ENCODE measurements at places on chromosomes 16 and 17. TPM values are rescaled to one million over a fixed set of nuclear protein-coding genes. Genes with fewer than 3 reads are reported as not detected.

The GFAP gene
- not detected for total RNA-seq

The EARS2 gene
- total RNA-seq, result 23.3 TPM

The TNFRSF17 gene
- not detected for total RNA-seq

The ZG16B gene
- total RNA-seq, result 0.54 TPM

The NLRC3 gene
- not detected for total RNA-seq

The CES1 gene
- not detected for total RNA-seq

The GCGR gene
- total RNA-seq, result not detected

The SMPD3 gene
- total RNA-seq, result not detected

The C16orf96 gene
- not detected for total RNA-seq

The CCL11 gene
- total RNA-seq, result not detected

The NKD1 gene
- not detected for total RNA-seq

The SGF29 gene
- 7.7 TPM for total RNA-seq

The TPSD1 gene
- not detected for total RNA-seq

The ARHGAP27 gene
- under 0.01 TPM for total RNA-seq

The LSM12 gene
- total RNA-seq, result 50.3 TPM

The CLEC18A gene
- total RNA-seq, result under 0.01 TPM

The PRR35 gene
- not detected for total RNA-seq

The JPH3 gene
- total RNA-seq, result not detected

- no peak for DNase-seq
These were observed 20.9 kb downstream of the ZSWIM7 start for GRCh38 chr17:15978606-15979005.

DNA sequence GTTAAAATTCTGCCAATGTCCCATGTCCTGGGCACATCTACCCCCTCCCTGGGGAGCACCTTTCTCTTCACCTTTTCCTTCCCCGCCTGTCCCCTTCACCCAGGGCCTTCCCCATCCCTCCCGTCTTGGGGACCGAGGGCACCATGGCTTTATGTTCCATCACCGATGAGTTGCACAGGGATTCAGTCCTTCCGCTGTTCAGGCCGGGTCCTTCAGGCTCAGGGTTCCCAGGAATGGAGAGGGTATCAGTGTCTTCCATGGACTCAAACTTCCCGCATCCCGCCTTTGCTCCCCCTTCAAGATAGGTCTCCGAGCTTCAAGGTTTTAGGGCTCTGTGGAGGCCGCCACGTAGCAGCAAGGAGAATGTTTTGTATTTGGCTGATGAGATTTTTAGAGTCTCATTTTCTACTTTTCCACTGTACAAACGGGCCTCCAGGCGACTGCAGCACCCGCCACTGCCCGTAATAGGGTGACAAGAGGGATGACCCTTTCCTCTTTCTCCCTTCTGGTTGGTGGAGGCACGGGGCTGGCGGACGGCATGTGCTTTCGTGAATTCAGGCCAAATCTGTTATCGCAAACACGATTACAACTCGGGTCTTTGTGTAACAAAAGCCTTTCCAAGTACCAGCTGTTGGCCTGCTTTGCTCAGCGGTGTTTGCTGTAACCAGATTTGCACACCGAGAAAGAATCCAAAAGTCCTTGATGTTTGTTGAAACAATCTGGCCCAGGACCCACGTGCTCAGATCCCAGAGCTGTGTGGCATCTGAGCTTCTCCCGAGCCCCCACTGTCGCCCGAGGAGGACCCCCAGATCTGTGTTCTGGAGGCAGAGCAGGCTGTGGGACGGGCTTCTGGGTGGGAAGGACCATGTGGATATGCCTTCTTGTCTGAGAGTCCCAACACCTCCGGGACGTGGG lies 236.3 kb downstream of the SEC14L1 start:
- DNase-seq, result peak; percentile 92

DNA sequence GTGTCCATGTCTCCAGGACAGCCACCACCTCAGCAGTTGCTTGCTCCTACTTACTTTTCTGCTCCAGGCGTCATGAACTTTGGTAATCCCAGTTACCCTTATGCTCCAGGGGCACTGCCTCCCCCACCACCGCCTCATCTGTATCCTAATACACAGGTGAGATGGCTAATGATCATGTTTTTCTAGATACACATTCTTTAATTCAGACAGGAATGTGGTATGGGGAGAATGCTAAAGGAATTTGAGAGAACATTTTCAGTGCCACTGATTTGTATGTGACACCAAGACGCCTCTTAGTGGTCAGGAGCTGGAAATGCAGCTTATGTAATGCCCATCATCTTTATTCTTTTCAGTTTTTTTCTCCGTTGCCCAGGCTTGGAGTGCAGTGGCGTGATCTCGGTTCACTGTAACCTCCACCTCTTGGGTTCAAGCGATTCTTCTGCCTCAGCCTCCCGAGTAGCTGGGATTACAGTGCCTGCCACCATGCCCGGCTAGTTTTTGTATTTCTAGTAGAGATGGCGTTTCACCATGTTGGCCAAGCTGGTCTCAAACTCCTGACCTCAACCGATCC lies 8.9 kb upstream of the RAPGEFL1 start:
- peak; percentile 69 for DNase-seq

- DNase-seq, result no peak
These were observed 1.0 kb downstream of the CX3CL1 start for GRCh38 chr16:57373117-57373947.

DNA sequence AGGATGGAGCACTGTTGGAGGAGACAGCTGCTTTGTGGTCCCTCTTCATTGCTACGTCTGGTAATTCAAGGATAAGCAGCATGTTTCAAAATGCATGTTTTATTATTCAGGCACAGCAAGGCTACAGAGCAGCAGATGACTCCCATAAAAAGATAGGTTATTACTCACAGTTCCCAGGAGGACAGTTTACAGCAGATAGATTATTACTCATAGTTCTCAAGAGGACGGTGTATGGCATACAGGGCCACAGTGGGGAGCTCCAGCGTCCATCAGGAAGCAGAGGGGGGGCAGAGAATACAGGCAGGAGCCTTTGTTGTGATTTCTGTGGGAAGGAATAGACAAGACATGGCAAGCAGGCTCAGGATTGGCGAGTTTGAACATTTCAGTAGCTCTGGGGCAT lies 72.9 kb downstream of the DNAH9 start:
- no peak for DNase-seq

DNA sequence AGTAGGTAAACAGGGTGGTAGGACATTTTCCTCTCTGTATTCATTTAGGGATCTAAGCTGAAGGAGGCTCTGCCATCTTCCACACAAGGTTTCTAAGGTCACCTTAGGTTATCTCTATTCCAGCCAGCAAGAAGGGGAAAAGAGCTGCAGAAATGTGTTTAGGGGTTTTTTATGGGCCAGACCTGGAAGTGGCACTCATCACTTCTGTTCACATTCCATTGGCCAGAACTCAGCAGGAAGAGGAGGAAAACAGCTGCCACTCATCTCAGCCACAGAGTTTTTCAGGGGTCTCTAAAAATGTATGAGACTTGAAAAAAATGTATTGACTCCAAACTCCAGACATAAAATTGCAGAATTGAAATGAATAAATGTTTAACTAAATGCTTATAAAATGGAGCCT lies 65.8 kb downstream of the FTO start:
- DNase-seq, result no peak

- no peak for DNase-seq
These were observed at the start of gene MARCHF10 for GRCh38 chr17:62807812-62808575. TSS of gene MARCHF10 (minus strand) at chr17:62808314. CDS start at chr17:62801735, 6,579 bp downstream.

DNA sequence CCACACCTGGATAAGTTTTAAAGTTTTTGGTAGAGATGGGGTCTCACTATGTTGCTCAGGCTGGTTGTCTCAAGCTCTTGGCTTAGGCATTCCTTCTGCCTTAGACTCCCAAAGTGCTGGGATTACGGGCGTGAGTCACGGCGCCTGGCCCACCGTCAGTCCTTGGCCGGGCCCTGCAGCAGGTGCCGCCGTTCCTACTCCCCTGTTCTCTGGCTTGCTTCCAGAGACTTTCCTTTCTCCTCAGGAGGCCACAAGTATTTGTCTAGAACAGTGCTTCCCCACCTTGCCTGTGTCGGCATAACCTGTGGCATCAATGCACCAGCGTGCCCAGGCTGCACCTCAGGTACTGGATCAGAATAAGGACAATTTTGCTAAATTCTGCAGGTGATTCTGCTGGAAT lies 3.0 kb upstream of the MGAT5B start:
- DNase-seq, result no peak

DNA sequence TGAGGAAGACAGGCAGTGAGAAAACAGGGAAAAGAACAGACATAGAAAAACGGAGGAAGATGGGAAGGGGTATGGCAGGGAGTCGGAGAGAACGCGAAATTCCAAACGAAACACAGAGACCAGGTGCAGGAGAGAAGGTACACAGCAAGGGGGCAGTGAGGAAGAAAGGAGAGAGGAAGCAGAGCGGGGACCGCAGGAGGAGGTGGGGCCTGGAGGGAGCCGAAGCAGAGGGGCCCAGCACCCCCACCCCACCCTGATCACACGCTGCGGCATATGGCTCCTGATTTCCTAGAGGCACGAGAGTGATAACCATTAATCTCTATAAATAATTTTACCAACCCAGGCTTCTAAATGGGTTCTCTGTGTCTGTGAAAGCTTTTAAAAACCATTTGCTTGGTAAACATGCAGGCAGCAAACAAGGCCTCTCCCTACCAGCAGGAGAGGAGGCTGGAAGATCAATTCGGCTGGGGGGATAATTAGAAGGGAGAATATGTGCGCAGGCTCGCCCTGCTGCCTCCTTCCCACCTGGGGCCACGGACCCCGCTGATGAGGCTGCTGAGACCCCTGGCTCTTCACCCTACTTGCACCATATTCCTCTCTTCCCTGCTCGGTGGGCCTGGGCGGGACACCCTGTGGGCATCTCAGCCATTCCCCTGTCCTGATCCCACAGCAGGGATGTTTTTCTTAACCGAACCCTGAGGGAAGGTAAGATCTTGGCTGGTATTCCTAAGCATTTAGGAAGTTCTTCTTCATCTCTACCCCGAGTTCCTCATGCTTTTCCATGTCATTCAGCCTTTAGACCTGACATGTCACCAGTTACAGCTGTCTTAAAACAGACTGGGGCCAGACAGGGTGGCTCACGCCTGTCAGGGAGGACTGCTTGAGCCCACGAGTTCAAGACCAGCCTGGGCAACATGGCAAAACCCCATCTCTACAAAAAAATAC lies 86.7 kb downstream of the TMEM132E start:
- DNase-seq, result no peak

- DNase-seq, result no peak
These were observed 10.0 kb downstream of the BTBD17 start for GRCh38 chr17:74351552-74352210.

- DNase-seq, result no peak
These were observed 20.8 kb upstream of the ZNF423 start for GRCh38 chr16:49876716-49877129.

DNA sequence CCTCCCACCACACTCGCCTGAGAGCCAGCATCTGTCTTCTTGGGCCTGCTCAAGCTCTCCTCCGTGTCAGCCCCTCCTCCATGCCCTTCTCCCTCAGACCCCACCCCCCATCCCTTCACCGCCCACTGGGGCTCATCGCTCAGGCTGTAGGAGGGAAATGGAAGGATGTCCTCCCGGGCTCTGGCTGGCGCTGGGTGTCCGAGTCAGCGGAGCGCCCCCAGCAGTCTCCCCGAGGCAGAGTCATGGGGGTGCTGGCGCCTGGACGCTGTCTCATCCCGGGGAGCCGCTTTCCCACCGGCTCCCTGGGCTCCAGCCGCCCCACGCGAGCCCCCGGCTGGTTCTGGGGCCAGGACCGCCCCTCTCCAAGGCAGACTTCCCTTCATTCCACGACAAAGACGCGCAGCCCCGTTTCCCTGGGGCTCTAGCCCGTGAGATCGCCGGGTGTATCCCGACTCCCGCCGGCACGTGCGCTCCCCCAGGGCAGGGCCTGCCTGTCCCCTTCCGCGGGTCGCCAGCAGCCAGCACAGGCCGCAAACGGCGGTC lies 428 bp upstream of the ANTKMT start:
- peak; percentile 70 for DNase-seq

DNA sequence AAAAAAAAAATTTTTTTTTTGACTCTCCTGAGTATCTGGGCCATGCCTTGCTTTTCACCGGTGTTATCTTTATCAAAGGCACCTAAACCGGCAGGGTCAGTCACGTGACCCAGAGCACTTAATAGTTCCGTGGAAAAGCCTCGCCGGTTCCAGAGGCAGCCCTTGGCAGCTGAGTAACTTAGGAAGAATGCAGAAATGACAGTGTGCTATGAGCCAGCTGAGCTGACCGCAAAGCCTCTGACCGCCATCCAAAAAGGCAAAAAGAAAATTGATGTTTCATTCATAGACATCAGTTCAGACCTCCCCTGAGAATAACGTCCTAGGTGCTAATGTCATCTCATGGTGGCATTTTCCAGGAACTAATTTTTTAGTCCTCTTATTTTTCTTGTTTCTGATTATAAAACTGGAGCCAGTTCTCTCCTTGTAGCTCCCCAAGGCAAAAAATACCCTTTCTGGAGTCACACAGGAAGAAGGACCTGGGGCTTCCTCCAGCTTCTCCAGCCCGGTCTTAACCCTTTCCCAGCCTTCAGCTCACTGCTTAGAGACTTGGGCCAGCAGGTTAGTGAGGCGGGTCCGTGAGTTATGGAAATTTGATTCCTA lies 122.6 kb downstream of the SOCS1 start:
- DNase-seq, result peak; percentile 96

GRCh38 chr16:11824362-11824761 lies 27.0 kb downstream of the RSL1D1 start:
- DNase-seq, result no peak

DNA sequence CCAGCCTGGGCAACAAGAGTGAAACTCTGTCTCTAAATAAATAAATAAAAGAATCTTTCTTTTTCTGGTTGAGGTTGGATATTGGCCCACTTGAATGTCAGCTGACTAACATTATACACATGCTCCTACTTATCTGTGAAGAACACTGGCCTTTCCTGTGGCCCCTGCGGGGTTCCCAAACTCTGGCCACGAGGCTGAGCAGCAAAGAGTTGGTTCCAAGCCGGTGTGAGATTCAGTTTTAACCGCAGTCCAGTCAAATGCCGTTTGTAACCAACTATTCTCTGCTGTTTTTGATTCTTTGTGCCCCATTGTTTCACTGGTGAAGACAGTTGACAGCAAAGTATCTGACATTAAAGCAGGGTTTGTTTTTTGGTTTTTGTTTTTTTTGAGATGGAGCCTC lies 11.2 kb downstream of the ETV4 start:
- DNase-seq, result no peak

DNA sequence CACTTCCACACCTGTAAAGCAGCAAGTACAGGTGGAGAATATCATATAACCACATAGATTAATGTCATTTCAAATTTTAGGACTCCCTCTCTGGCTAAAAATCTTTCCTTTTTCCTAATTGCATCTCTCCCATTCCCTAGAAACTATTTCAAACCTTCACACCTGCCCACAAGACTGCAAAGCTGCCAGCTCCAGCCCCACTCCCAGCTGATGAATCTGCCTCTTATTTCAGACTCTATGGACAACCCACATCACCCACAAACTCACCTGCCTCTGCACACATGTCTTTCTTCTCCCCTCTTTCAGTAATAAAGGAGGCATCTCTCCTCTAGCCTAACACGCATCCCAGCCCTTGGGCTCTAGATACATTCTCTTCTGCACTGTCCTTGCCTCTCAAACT lies 315.1 kb downstream of the GRIN2A start:
- no peak for DNase-seq

DNA sequence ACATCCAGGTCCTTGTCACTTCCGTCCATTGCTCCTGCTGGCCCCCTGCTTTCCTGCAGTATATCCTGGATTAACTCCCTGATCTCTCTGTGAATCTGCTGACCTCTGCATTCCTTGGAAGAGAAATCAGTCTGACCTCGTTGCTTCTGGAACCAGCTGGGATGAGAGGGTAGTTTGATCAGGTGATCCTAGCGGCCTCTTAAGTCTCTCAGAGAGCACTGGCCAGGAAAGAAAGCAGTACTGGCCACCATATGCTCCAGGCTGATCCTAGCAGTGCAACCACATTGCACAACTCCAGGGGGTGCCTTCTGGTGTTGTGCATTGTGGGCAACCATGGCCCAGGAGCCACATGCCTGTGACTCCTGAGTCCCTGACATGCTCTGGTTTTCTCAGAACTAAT lies 79.2 kb downstream of the ARHGAP23 start:
- no peak for DNase-seq

Measured in IMR-90 (cell line).